ENCODE measurements at places on chromosomes 2 and 18. TPM values are rescaled to one million over a fixed set of nuclear protein-coding genes. Genes with fewer than 3 reads are reported as not detected.

ZC3H6 gene
- total RNA-seq: 25.9 TPM

IL1A gene
- 0.12 TPM for total RNA-seq

FTCDNL1 gene
- total RNA-seq: 2.6 TPM

AMER3 gene
- not detected for total RNA-seq

DES gene
- total RNA-seq: 1.3 TPM

DNA sequence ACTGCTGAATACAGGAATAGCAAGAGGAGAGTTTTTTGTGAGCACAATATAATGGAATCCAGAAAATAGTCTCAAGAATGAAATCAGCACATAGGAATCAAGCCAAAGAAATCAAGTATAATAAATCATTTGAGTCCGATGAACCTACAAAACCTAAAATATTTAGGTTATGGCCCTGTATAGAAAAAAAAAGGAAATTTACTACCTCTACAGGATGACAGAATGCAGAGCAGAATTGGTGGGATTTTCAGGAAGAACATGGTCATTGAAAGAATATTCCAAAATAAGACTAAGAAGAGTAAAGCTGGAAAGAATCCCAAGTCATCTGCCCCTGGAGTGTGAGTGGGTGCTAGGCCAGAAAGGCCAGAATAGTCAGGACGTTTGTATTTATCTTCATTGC, 1041.2 kb upstream of the CDH2 start:
- no peak for DNase-seq

- no peak for DNase-seq
These were observed 34.7 kb downstream of the RALB start for GRCh38 chr2:120287183-120288015.

GRCh38 chr18:48927286-48928080, 23.3 kb downstream of the SMAD7 start:
- no peak for DNase-seq

DNA sequence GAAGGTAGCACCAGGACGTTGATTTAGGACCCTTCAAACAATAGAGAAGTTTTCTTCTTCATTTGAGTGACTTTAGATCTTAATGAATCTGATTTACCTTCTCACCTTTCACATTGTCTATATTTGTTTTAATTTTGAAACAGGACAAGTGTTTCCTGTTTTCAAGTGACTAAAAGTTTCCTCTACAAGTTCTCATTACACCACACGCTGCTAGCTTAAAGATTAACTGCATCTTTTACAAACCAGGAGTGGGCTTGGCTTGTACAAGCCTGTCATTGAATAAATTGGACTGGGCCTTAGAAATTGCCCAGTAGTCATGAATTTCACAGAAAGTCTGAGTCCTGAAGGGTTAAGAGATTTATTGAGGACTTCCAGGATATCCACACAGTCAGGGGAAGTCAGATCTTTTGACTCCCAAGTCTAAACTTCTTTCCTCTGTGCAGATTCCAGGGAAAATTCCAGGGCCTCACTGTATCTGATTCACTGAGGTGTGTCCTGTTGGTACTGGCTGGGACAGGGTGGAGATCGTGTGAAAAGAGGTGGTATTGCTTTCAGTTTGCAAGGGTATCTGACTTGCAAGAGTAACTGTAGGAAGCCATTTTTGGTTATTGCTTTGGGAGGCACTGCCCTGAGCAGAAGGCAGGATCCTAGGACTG, 3.4 kb downstream of the SGPP2 start:
- DNase-seq: no peak

- DNase-seq: no peak
These were observed 89.4 kb upstream of the SLC38A11 start for GRCh38 chr2:165044505-165045303.

Data from T-cell (primary cell).